ENCODE measurements at places on chromosomes 7 and 10. TPM values are rescaled to one million over a fixed set of nuclear protein-coding genes. Genes with fewer than 3 reads are reported as not detected.

Gene ARHGEF35
- total RNA-seq = 4.8 TPM

Gene TMEM273
- total RNA-seq = 8.9 TPM

Gene AGR3
- total RNA-seq = not detected

Gene ST8SIA6
- not detected for total RNA-seq

Gene MAD1L1
- total RNA-seq = 123 TPM

Gene COMMD3
- total RNA-seq = 70.6 TPM

Gene VGF
- 0.14 TPM for total RNA-seq

Gene SPDYE5
- total RNA-seq = not detected

Gene ACTL6B
- not detected for total RNA-seq

Gene SPDYE1
- total RNA-seq = not detected

Gene CDH23
- total RNA-seq = not detected

Gene FOXP2
- total RNA-seq = 2.4 TPM

Gene NPFFR1
- not detected for total RNA-seq

Gene ACBD7
- 7.5 TPM for total RNA-seq

Gene KLF14
- total RNA-seq = not detected

Gene LRIT1
- not detected for total RNA-seq

Gene ASZ1
- not detected for total RNA-seq

Gene ITPRID1
- total RNA-seq = not detected

Gene SFTPD
- not detected for total RNA-seq

Gene LAMB4
- total RNA-seq = not detected

Gene ECHDC3
- total RNA-seq = 36.8 TPM

Gene NXPH1
- total RNA-seq = 0.14 TPM

Gene CLEC5A
- not detected for total RNA-seq

Gene EPO
- not detected for total RNA-seq

Gene TUBAL3
- total RNA-seq = not detected

Gene ITGA8
- not detected for total RNA-seq

Gene C10orf143
- total RNA-seq = not detected

Gene TMEM229A
- total RNA-seq = not detected

Gene UPK3BL2
- total RNA-seq = 27.6 TPM

Gene TACC2
- total RNA-seq = 21.8 TPM

Gene NDUFB8
- 132 TPM for total RNA-seq

Gene RBM20
- 7.7 TPM for total RNA-seq

Gene STAG3
- not detected for total RNA-seq

Gene SEMA3C
- total RNA-seq = 49.8 TPM

Gene OR13A1
- total RNA-seq = not detected

Gene PDSS1
- total RNA-seq = 8.5 TPM

Gene ATRNL1
- 137 TPM for total RNA-seq

Gene GDF10
- not detected for total RNA-seq

Gene C7orf57
- total RNA-seq = 0.26 TPM

Gene CHAT
- not detected for total RNA-seq

Gene UCN3
- not detected for total RNA-seq

Gene CUBN
- 0.34 TPM for total RNA-seq

Gene GRID2IP
- total RNA-seq = not detected

Gene ZNF853
- total RNA-seq = not detected

Gene GUSB
- total RNA-seq = 193 TPM

Gene CYP26C1
- not detected for total RNA-seq

Gene ANKRD7
- total RNA-seq = 4.0 TPM

Gene CACNA2D1
- 5.8 TPM for total RNA-seq

Gene KCP
- 5.1 TPM for total RNA-seq

Gene PLAU
- total RNA-seq = 27.6 TPM

Gene PKD2L1
- total RNA-seq = not detected

Gene SEMA3A
- total RNA-seq = 10.2 TPM

Gene C1GALT1
- 10.2 TPM for total RNA-seq

Gene TRIP6
- total RNA-seq = 286 TPM

Gene WIPF3
- 0.27 TPM for total RNA-seq
